ENCODE measurements at places on chromosomes 16 and 17.

DNA sequence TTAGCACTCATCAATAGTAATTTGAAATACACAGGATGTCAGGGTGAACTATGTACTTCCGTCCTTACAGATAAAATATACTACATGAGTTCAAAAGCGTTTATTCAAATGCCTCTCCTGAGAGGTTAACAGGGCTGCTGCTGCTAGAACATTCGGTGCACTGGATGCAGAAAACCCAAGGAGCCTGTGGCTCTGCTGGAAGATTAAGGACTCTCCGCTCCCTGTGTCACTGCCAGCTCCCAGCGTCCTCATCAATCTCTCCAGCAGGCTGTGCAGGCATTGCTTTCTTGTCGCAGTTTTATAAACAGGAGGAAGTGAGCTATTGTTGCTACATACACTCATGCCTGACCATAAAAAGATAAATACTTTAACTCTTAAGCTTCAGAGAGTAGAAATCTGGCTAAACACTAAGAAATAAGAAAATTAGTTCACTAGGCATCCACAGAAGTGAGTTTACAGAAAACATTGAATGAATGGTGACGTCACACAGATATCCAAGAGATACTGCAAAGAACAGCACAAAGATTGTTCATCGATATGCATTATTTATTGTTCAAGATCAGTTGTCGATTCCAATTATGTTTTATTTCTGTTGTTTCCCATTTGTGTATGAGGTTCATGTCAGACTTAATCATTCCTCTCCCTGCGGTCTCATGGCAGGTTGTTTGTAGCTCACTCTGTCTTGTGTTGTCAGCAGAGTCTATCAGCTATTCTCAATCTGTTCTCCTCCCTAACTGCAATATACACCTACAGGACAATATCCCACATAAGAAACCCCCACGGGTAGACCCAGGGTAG is 127.9 kb upstream of the MON1B start:
- no peak for DNase-seq

- no peak for DNase-seq
Measured at GRCh38 chr16:49200223-49200820, 81.3 kb downstream of the CBLN1 start.

DNA sequence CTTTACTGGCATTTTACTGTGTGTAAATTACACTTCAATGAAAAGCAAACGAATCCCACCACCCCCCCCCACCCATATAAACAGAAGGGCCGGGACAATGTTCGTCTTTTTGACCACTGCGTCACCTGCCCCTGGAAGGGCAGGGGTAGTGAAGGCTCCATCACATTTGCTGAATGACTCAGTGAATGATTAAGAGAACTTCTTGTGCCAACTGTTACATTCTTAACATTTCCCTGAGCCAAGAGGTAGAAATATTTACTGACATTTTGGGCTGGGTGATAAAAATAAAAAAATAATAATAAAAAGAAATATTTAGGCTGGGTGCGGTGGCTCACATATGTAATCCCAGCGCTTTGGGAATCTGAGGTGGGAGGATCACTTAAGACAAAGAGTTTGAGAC is 24.1 kb downstream of the C16orf96 start:
- DNase-seq = no peak

- no peak for DNase-seq
Measured at GRCh38 chr16:65278874-65279273, 157.0 kb upstream of the CDH11 start.

GRCh38 chr16:47043200-47043599 is 69.7 kb upstream of the DNAJA2 start:
- no peak for DNase-seq

- no peak for DNase-seq
Measured at GRCh38 chr17:80691784-80692183, 147.1 kb downstream of the RPTOR start.

DNA sequence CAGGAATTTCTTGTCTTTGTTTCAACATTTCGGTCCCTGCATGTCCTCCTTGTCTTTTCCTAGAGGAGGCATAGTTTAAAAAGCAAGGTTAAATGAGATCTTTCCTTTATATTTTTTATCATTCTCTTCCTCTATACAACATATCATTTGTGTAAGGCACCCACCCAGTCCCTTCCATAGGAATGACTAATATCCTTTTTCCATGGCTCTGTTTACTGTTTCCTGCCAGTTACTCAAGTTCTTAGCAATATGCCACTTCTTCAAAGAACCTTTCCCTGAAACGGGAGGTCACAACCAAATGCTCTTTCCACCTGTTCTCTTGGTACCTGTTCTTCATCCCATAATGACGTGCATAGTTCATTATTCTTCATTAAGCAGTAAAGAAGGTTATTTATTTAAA is 1237.1 kb upstream of the GOT2 start:
- no peak for DNase-seq

DNA sequence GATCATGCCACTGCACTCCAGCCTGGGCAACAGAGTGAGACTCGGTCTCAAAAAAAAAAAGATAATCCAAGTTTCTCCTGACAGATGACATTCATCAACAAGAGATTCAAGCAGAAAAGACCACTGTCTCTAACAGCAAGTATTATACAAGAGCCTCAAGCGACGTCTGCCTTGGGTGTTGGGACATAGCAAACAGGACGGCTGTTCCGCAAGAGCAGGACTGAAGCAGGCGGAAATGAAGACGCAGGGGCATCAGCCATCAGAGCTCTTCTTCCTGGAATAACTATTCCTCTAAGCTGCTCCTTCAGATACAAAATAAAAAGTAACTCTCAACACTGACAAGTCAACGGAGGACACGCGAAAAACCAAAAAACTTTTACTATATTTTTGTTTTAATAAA is 54.0 kb downstream of the ANKRD11 start:
- no peak for DNase-seq

DNA sequence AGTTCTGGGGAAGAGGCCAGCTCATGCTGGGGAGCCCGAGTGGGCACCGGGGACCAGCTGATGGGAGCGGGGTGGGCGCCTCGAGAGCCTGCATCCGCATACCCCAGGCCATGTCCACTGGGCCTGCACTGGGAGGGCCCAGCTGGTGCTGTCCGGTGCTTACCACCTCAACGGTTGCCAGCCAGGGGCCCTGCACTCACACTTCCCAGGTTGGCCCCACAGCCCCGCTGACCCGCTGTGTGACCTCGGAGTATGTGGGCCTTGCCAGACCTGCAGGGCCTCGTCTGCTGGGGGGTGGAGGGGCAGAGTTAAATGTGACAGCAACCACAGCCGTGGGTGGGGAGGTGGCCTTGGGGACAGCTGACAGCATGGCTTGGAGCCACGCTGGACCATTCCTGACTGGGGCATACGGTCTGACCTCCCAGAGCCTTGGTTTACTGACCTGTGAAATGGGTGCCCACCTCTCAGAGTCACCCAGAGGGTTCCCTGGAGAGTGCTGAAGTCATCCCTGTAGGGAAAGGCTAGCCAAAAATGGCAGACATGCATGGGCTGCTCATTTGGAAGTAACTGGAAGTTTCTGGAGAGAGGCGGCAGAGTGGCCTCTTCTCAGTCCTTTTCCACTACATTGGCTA is 5.4 kb upstream of the GAA start:
- no peak for DNase-seq

DNA sequence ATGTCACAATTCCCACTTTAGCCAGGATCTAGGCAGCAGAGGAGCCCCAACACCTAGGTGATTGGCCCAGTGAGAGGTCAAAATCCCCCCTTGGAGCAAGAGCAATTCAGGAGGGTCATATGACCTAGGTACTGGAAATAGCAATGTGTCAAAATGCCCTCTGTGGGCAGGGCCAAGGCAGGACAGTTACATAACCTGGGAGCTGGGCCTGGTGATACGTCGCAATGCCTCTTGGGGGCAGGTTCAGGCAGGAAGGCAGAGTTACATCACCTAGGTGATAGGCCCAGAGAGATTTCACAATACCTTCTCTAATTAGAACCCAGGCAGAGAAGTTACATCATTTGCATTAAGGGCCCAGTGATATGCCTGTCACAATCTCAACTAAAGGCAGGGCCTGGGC is 1906.3 kb downstream of the TP53TG3F start:
- no peak for DNase-seq

DNA sequence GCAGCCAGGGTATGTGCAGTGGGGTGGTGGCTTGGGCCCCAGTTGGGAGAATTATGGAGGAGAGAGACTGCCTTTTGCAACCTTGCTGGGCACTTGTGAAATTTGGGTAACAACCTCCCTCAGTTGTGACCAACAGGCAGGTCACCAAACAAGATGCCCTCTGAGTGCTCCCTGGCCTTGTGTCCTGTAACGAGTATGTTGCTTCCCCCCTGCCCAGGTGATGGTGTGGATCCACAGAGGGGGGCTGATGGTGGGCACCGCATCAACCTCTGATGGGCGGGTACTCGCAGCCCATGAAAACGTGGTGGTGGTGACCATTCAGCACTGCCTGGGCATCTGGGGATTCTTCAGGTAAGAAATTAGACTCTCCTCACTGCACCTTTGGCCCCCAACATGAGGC is 74.3 kb downstream of the SLC6A2 start:
- DNase-seq = no peak

DNA sequence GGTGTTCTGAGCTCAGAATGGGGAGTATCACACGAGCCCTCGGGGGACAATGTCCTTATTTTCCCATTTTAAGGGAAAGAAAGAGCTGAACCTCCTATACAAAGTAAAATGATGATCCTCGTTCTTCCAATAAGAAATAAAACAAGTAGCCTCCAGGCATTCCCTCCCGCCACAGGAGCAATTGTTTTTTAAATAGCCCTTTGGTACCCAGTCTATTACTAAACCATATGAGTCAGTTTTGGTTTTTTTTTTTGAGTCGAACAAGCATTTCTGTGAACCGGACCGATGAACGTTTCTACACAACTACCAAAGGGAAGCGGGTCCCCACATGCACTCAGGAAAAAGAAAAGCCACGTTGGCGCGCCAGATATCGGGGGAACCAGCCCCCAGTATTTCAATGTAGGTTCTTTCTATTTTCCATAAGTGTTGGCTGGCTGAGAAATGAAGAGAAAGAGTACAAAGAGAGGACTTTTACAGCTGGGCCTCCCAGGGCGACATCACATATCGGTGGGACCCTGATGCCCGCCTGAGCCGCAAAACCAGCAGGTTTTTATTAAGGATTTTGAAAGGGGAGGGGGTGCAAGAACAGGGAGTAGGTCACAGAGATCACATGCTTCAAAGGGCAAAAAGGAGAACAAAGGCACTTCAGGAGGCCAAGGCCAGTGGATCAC is 3.8 kb upstream of the DCXR start:
- no peak for DNase-seq

DNA sequence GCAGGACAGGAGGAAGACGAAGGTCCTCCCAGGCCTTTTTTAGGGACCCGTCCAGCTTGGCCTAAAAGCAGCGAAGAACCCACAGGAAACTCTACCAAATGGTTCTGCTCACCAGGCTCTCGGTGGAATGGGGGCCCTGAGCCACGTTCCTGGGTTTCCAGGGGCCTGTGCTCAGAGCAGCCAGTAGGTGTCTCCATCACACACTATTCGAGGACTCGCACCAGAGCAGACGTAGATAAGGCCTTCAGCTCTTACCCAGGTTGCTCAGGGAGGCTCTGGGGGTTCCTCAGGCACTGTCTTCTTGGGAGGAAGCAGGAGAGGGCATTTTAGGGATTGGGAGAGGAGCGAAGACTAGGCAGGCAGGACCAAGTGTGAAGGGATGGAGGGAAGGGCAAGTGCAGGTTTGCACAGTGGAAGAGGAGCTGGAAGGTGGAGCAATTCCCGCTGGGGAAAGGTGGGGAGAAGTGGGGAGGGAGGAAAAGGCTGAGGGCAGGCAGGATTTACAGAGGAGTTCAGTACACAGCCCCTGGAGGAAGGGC is 157.1 kb downstream of the RGS9 start:
- DNase-seq = peak; percentile 15
